ENCODE measurements at places on chromosomes 6 and 20.

GRCh38 chr6:148999501-148999900 lies 252.7 kb downstream of the UST start:
- no peak for DNase-seq

GRCh38 chr6:105993341-105994117 lies 92.6 kb upstream of the PRDM1 start:
- DNase-seq, result no peak

- DNase-seq, result no peak
Measured at GRCh38 chr6:114304304-114304887, 38.4 kb downstream of the HS3ST5 start.

DNA sequence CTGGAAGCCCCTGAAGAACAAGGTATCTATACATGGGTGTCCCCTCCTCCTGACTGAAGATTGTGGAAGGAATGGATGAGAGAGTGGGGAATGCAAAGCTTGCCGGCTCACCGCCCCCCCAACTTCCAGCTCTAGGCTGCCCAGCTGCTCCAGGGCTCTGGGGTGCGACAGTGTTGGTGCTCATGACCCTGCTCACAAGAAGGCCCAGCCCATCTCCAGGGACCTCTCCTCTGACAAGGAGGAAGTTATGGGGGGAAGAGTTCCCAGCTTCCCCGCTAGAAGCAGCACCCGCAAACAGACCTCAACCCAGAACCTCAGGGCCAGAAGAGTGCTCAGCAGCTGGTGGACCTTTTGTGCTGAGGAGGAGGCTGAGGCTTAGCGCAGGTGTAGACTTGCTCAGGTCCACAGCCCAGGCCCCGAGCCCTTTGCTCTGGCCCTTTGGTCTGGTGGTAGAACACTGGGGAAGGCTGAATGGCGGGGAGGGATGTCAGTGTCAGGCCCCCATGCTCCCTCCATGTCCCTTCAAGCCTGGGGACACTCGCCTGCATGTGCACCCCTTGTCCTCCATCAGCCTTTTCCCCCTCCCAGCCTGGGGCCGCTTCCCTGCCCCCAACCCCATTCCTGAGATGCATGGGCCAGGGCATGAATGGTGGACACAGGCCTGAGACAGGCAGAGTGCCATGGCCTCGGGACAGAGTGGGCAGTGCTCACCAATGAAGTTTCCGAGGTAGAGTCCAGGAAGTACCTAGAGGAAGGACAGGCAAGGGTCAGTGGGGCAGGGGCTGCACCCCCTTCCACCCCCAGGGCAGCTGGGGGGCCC lies 1.3 kb downstream of the DUSP15 start:
- no peak for DNase-seq

- no peak for DNase-seq
Measured at GRCh38 chr6:15996030-15996429, 132.9 kb upstream of the MYLIP start.

GRCh38 chr6:52904562-52905279 lies 4.8 kb downstream of the GSTA3 start:
- no peak for DNase-seq

DNA sequence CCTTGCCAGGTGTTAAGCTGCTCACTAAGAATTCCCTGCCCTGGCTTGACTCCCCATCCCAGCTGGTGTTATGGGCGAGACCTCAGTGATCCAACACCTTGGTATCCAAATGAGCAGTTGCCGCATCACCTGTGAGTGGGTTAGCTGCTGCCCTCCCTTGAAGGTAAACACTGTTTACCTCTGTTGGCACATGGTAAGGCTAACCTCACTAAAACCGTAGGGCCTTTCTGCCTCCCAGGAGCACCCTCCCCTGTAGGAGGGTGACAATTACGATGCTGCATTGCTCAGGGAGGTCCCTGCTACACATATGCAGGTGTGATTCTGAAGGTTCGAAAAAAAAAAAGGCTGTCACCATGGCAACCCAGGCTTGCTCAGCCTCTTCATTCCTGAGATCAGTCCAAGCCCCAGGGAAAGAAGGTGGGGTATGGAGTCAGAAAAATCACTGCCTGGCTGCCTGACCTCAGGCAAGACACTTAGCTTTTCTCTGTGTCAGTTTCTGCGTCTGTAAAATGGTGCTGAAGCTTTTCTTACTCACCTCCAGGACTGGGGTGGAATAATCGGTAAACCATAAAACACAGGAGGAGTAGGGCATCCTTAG lies 19.5 kb downstream of the PNPLA1 start:
- DNase-seq, result peak; percentile 50

- no peak for DNase-seq
Measured at GRCh38 chr20:36167902-36168503, 13.5 kb downstream of the EPB41L1 start.

GRCh38 chr6:150725795-150726194 lies 126.1 kb downstream of the PLEKHG1 start:
- DNase-seq, result no peak
